CD14-positive monocyte (primary cell): ENCODE measurements at places on chromosomes 16 and 17.

DNA sequence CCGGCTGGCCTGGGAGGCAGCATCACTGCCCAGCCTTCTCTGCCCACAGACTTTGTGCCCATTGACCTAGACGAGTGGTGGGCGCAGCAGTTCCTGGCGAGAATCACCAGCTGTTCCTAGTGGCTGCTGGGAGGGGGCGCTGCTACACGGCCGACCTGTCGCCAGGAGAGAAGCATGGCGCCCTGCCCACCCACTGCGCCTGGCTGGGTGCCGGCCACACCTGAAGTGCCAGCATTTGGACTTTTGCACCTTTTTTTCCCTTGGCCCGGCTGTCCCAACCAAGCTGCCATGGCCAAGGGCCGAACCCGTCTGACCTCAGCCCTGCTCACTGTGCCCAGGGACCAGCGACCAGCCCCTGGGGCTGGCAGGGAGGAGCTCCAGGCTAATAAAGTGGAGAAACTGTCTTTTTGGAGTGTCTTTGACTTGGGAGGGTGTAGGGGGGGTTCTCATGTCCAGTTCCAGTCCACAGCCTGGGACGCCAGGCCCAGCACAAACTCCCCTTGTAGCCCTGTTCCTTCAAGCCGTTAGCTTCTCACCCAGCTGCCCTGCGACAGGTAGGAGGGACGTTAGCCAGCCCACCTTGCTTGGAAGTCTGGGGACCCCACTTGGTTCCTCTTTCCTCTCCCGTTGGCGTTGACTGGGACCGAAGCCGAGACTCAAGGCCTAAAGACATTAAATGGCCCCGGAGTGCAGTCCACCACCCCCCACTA is 939 bp upstream of the WDR90 start:
- no peak for DNase-seq

DNA sequence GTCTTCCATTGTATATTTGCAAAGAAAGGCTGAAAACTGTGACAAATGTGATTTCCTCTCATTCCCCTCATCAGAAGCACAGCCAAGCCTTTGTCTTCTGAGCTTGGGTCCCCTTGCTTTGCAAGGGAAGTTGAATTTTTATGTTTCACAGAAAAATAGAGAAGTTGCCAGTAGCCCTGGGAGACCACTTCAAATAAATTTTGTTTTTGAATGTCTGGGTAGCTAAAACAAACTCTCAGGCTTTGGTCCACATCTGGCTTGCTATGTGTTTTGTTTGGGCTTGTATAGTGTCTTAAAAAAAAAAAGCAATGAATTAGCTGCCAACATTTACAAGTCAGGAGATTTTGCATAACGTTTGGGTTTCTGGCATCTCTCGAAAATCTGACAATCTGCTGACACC is 24.1 kb downstream of the PIK3R6 start:
- no peak for DNase-seq

DNA sequence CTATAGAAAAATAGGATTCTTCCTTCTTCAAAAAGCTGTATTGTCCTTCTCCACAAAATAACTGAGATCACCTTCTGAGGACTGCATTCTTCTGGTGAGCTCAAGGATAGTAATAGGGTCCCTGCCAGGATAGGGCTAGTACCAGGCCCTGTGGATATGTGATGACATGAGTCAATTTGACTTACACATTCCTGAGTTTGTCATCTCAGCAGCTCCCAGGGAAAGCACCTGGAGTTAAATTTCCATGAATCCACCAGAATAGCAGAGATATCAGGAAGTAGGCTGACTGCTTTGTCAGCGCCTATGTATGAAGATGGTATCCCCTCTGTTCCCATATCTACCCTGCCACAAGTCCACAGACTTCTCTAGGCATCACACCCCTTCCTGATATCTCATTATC is 225.8 kb downstream of the PMP22 start:
- no peak for DNase-seq

DNA sequence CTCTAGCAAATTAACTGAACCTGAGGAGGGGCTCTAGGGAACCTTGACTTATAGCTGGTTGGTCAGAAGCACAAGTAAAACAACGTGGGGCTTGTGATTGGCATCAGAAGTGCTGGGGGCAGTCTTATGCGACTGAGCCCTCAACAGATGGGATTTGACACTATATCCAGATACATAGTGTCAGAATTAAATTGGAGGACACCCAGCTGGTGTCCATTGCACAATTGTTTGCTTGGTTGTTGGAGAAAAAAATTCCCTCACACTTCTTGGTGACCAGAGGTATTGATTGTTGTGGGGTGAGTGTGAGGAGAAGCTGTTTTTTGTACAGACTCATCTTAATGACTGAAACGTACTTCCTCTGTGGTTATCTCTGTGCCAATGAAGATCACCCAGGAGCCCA is 59.7 kb downstream of the NTN1 start:
- DNase-seq, result no peak

- no peak for DNase-seq
These were observed 31.7 kb downstream of the CRISPLD2 start for GRCh38 chr16:84851192-84852127.

GRCh38 chr17:81086789-81087551 is 52.0 kb downstream of the BAIAP2 start:
- no peak for DNase-seq

DNA sequence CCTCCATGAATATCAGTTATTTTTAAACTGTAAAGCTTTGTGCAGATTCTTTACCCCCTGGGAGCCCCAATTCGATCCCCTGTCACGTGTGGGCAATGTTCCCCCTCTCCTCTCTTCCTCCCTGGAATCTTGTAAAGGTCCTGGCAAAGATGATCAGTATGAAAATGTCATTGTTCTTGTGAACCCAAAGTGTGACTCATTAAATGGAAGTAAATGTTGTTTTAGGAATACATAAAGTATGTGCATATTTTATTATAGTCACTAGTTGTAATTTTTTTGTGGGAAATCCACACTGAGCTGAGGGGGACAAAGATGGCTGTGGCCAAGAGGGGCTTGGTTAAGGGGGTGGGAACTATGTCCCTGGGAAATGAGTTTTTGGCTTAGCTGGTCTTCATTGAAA is 2.3 kb downstream of the CCL11 start:
- DNase-seq, result no peak

GRCh38 chr16:76125871-76126270 is 151.3 kb upstream of the CNTNAP4 start:
- no peak for DNase-seq

- no peak for DNase-seq
These were observed 415 bp upstream of the FLOT2 start for GRCh38 chr17:28897769-28898526.

GRCh38 chr17:44207743-44208142 is 8.1 kb upstream of the ATXN7L3 start:
- DNase-seq, result no peak
